Smooth muscle cell of the brain vasculature (primary cell): ENCODE measurements at places on chromosomes 12 and 14.

DNA sequence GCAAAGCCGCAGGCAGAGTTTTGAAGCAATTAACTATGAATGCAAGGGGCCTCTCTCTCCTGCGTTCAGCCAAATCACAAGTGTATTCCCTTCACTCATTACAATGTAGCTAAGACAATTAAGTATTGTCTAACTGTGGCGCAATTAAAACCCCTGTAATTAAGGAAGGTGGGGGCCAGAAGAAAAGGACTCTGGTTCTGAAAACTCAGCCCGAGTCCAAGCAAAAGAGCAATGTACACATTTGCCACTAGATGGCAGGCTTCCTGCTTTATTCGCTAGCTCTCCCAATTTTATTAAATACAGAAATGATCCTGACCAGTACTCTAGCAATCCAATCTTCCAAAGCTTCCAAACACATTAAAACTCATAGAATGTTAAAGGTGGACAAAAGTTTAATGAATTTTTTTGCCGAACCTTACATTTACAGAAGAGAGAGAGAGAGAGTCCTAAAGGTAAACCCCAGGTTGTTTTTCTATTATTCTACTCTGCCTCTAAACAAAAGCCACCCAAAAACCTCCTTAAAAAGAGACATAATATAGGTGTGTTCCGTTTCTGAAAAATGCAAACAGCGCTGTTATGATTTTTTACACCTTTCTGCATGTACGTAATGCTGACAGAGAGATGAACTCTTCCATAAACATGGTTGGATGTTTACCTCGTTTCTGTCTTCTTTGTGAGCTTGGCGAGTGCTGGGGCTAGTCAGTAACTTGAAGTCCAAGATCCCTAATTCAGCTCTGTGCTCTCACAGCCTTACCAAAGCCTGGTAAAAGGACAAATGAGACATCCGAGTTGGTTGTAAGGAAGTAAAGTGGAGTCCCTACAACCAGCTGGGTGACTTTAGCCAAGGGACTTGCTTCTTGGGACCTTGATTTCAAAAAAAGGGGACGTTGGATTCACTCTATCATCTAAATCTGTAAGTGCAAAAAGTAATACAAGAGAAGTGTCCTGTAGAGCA, 50.9 kb upstream of the VASH1 start:
- peak; percentile 10 for DNase-seq

- no peak for DNase-seq
Observed at GRCh38 chr14:38108681-38109080, 99.0 kb upstream of the SSTR1 start.

GRCh38 chr12:18158774-18159557, 69.0 kb upstream of the RERGL start:
- DNase-seq = no peak

- no peak for DNase-seq
Observed at GRCh38 chr12:103523771-103524170, 28.0 kb upstream of the C12orf42 start.

DNA sequence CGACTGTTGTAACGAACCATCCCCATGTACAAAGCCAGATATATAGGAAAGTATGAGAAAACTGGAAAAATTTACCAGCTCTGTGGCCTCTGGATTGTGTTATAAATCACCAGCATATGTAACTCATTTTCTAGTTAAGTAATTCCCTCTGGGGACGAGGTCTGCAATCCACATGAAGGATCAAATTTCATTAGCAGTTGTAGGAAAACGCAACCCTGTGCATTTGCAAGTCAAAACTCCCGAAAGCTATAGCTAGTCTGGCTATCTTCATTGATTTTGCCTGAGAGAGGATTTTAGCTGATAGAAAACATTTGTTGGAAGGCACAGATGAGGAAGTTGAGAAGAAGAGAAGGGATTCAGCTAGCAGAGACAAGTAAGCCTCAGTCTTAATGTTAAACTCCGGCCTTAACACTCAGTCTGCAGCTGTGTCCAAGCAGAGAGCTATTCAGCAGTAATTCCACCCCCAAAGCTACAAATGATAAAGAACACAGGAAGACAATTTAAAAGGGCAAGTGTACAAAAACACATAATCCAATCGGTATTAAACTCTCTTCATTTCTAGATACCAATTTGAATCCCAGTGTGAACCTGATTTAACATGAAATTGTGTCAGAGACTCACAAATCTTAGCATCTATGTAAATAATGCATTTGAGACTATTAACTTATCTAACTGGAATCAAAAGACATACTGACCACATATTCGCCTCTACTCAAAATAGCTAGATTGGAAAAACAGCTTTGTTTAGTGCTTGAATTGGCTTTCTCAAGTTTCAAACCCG, 54.2 kb upstream of the CERS5 start:
- peak; percentile 73 for DNase-seq

- DNase-seq = no peak
Observed at GRCh38 chr12:73867147-73867546, 670.5 kb upstream of the ATXN7L3B start.

- no peak for DNase-seq
Observed at GRCh38 chr14:32702562-32702961, 236.1 kb upstream of the NPAS3 start.
